RPMI7951 (cell line): ENCODE measurements at places on chromosomes 1 and 21. TPM values are rescaled to one million over a fixed set of nuclear protein-coding genes. Genes with fewer than 3 reads are reported as not detected.
A peak's percentile ranks its signal among the peaks of the same experiment; 100 is the strongest.

TBX19 gene
- 0.29 and 0.84 TPM in 2 replicates for total RNA-seq

UMODL1 gene
- not detected in 2 replicates for total RNA-seq

SYPL2 gene
- 0.96 and 1.6 TPM in 2 replicates for total RNA-seq

- no peak for DNase-seq
Observed at GRCh38 chr1:4394366-4394765, 260.0 kb upstream of the AJAP1 start.

DNA sequence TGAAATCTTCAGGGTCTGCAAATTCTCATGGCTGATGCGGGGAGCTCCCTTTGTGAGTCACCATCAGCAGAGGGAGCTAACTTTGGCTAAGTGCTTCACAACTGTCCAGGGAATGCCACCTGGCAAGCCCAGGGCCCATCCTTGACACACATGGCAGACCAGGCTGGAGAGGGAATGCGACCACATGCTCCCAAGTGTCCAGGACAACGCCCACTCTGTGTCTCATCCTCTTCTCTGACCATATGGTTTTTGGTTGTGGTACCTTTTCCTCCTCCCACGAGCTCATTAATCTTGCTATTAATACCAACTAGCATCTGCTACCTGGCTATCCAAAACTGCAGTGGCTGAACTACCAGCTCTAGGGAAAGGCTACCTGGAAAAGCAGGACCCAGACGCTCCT, 37.1 kb upstream of the CLSTN1 start:
- no peak for DNase-seq

DNA sequence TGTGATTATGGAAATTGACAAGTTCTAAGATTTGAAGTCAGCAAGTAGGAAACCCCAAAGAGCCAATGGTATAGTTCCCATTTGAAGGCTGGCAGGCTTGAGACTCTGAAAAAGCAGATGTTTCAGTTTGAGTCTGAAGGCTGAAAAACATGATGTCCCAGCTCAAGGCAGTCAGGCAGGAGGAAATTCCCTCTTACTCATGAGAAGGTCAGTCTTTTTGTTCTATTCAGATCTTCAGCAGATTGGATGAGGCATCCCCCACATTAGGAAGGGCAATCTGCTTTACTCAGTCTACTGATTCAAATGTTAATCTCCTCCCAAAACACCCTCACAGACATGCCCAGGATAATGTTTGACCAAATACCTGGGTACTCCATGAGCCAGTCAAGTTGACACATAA, 372.5 kb upstream of the ST6GALNAC5 start:
- DNase-seq, result peak; percentile 1

- no peak for DNase-seq
Observed at GRCh38 chr1:241800640-241801039, 47.4 kb upstream of the EXO1 start.

GRCh38 chr1:88661951-88662699, 21.9 kb upstream of the PKN2 start:
- DNase-seq, result no peak

GRCh38 chr1:10494754-10495474, 20.2 kb downstream of the PEX14 start:
- peak; percentile 65 for DNase-seq

DNA sequence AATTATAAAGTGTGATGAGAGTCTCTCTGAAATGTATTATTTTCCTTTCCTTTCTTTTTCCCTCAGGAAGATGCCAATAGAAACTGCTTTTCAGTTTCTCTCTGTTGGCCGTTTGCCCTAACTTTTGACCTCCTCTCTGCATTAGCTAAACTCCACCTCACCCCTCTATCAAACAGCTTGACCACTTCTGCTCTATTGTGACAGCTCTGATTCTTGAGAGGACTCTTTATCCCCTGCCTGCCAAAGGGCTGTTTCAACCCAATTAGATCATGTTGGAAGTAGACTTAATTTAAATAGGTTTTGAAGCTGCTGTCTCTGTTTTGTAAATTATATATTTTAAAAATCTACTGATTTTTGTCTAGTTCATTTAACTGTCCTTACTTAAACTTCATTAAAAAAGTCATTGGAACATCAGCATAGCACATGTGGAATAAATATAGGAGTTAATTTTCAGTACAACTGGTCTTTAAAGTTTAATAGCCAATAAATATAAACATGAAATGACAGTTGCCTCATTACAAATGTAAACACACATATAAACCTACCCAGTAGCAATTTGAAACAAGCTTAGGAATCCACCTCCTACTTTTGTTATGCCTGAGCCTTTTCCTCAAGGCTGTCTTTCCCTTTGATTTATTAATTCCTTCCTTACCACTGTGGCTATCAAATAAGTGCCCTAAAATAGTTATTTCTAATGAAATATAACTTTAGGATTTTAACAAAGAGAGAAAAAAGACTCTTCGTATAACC, 152.0 kb downstream of the CHRM3 start:
- no peak for DNase-seq

DNA sequence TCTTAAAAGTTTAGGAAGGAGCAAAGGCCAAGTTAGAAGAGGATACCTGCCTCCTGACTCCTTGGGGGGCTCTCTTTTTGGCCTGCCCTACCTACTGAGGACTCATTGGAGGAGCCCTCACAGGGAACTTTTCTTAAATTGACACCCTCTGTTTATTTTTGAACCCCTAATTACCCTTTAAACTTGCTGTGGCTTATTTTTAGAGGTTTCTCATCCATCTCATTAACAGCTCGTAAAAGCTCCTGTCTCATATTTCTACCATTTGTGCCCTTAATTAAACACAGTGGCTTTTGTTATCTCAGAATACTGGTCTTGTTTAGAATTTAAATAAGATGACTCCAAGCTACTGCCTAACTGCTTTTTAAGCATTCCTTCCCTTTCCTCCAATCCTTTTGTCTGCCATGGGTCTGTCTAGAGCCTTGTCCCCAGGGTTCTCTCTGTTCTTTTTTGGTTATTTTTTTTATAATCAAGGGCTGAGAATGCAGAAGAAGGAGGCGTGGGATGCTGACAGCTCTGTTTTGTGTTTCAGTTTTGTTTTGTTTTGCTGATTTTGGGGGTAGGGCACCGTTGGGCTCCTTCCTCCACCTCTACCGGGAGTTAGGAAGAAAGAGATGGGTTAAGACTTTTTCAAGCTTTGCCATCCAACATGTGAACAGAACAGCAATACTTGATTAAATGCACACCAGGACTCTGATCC, 78.0 kb downstream of the SYT6 start:
- no peak for DNase-seq

DNA sequence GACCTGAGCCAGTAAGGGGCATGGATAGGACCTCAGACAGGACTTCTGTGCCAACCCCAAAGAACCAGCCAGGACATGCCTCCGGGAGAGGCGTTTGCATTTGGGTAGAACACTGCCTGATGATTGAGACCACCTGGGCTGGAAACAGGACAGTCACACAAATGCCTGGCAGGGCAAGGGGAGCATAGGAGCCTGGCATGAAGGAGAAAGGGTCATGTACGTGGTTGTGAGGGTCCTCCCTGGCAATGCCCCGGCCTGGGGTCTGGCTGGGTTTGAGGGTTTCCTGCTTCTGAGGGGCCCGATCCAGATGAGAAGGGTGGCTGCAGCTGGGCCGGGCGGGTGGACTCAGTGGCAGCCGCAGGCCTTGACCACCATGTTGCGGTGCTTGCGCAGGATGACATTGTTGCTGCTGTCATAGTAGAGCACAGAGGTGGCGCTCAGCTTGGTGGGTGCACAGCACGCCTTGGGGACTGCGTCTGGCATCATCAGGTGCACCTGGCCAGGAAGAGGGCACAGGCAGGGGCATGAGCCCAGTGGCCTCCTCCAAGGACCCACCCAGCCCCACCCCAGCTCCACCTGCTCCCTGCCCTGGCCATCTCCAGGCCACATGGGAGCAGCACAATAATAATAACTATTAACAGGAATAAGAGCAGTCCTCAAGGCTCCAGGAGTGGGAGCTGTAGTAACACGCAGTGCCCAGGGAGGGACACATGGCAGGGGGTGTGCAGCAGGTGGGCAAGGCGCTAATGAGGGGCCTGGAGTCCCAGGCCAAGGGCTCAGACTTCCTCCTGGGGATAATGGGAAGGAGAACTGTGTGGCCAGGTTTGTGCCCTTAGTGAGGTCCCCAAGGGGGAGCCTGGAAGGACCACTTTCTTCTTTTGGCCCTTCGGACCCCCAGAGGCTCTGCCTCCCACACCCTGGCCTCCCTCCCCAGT, 10.8 kb downstream of the OXCT2 start:
- no peak for DNase-seq

DNA sequence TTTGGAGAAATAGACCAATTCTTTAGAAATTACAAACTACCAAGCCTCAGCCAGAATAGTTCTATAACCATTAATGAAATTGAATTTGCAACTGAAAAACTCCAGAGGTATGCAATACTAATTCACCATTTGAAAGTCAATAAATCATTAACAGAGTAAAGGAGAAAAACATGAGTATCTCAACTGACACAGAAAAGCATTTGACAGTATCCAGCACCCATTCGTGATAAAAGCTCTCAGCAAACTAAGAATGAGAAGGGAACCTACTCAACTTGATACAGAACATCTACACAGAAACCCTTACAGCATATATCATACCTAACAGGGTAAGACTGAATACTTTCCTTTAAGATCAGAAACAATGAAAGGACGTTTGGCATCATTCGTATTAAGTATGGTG, 54.3 kb downstream of the ST6GALNAC5 start:
- no peak for DNase-seq
